HTR-8/SVneo (cell line): ENCODE measurements at places on chromosomes 2 and 18.

GRCh38 chr2:69641471-69641870 lies 2.1 kb downstream of the AAK1 start:
- DNase-seq, result no peak

DNA sequence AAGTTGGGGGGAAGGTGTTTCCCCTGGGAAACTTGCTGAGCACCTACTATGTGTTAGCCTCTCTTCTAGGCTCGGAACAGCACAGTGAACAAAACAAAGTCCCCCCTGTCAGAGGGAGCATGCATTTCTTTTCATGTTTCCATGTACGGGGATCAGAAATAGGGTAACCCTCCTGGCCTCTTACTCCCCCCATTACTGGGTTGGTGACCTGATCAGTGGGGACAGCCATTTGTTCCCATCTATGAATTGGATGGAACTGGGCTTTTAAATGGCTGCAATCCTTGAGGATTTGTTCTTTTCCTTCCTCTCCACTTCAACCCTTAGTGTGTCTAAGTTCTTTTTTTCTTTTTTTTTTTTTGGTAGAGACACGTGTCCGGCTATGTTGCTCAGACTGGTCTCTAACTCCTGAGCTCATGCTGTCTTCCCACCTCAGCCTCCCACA lies 13.7 kb downstream of the NCL start:
- no peak for DNase-seq

GRCh38 chr2:42249284-42249683 lies 80.1 kb downstream of the EML4 start:
- DNase-seq, result no peak

DNA sequence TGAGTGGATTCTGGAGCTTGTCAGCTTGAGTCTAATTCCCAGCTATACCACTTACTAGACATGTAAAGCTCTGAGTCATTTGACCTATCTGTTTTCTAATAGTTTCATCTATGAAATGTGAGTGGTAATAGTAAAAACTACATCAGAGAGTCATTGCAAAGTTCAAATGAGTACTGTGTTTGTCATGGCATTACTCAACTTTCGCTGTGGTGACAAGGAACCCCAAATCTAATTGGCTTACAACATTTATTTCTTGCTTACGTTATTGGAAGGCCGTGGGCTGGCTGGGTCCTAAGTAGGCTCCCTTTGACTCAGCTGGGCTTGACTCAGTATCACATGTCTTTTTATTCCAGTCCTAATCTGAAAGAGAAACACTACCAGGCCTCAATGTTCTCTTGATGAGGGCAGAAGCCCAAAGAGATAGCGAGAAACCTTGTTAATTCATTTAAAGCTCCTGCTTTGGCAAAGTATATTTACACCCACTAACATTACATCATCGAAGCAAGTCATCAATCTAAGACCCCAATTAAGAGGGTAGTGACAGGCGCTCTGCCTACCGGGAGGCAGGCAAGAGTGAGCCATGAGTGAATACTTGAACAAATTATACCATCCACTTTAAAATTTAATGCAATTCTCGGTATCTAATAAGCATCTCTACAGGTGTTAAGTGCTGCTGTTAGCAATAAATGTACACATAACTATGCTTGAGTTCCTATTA lies 431.8 kb upstream of the SPHKAP start:
- peak; percentile 19 for DNase-seq

DNA sequence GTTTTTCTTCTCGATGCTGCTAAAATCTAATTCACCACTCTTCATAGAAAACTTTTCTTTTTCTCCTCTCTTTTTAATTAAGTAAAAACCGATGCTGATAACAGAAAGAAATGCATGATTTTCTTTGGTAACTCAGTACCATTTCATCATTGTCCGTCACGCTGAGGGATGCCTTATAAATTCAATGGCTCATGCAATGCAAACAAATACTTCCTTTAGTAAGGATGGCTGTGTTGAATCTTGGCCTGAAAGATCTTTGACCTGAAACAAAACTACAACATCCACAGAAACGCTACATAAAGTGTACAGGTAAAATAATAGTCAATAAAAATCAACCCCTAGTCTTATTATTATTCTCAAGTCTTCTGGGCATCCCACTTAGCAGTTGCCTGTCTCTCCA lies 261.4 kb downstream of the SLC8A1 start:
- no peak for DNase-seq

DNA sequence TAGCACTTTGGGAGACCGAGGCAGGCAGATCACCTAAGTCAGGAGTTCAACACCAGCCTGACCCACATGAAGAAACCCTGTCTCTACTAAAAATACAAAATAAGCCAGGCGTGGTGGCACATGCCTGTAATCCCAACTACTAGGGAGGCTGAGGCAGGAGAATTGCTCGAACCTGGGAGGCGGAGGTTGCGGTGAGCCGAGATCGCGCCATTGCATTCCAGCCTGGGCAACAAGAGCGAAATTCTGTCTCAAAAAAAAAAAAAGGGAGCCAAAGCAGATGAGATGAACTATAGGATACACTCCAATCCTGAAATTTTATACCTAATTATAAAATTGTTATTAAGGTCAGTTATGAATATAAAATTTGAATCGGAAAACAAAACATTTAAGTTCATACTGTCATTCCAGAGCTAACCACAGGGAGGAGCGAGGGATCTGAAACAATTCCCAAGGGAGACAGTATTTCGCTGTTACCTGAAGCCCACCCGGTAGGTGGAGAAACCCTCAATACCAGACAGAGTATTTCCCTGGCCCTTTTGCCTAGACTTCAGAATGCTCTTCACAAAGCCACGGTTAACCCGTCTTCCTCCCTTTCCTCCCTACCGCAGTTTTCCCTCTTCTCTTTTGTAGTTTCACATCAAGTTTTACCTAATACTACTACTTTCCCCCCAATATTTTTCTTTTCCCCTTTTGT lies 1.4 kb downstream of the PPM1G start:
- peak; percentile 75 for DNase-seq

- DNase-seq, result no peak
Observed at GRCh38 chr2:105812180-105813044, 67.7 kb downstream of the NCK2 start.

DNA sequence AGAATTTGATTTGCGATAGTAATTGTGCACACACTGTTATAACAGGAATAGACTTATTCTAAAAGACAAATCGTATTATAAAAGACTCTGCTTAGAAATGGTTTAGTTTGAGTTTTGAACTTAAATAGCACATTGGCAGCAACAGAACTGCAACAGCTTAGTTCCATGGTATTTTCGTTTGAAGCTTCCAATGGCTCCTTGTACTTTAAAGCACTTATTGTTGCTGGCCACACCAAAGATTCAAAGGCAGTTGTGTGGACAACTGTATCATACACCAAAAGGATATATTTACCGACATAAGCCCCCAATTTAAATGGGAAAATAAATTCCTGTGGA lies 627 bp downstream of the WIPF1 start:
- DNase-seq, result no peak

GRCh38 chr2:100140582-100140981 lies 1.8 kb downstream of the AFF3 start:
- no peak for DNase-seq

DNA sequence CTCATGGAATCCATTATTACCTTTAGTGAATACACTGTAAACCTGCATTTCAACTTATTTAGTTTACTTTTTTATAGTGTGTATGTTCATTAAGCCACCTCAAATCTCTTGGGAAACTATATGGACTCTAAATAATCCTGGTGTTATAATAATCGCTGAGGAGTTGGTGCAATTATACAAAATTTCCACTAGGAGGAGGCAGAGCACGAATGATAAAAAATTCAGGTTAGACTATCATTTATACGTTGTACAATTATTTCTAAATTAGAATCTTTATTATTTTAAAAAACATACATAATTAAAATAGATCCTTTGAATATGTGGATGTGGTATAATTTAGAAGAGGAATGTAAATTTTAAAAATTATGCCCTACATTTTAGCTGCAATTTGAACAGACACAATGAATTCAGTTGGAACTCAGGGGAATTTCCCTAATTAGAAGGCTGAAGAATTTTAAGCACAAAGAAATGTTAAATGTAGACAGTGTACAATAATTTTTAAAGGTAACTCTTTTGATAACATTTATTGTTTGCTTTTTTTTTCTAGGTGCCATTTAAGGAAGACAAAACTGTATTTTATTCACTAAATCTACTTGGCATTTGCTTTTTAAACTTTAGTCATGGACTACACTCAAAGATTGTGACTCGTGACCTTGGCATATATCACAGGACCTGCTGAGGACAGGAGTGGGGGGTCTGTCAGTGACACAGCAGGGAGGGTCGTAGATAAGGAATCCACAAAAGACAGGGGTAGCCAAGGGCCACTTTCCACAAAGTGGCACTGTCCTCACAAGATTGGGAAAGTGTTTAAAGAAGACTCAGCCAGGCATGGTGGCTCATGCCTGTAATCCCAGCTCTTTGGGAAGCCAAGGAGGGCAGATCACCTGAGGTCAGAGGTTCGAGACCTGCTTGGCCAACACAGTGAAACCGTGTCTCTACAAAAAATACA lies 45.5 kb downstream of the RAB12 start:
- peak; percentile 42 for DNase-seq

DNA sequence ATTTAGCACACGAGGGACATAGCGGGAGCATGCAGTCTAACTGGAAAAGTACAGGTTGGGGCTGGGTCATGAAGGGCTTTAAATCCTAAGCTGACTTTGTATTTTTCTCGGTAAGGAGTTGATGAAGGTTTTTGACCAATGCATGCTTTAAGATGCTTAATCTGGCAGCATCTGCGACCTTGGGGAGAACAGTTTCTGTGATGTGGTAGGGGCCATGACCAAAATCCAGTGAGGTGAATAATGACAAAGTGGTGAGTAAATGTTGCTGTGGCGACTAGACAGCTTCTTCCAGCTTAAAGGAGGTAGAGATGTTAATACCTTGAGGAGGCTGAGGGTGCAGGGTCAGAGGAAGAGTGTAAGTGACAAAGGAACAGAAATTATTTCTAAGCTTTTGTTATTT lies 174.6 kb upstream of the ALPP start:
- DNase-seq, result no peak

DNA sequence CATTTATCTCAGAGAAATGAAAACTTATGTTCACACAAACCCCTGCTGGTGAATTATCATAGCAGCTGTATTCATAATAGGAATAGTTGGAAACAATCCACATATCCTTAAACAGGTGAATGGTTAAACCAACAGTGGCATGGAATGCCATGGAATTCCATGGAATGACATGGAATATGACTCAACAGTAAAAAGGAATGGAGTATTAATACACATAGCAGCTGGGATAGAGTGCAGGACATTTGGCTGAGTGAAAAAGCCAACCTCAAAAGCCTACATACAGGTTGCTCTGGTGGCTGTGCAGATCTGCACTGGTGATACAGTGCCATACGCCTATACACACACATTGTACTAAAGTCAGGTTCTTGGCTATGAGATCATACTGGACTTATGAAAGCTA lies 69.5 kb downstream of the FAM168B start:
- no peak for DNase-seq

- no peak for DNase-seq
Observed at GRCh38 chr2:26161926-26162325, 11.0 kb upstream of the GAREM2 start.

DNA sequence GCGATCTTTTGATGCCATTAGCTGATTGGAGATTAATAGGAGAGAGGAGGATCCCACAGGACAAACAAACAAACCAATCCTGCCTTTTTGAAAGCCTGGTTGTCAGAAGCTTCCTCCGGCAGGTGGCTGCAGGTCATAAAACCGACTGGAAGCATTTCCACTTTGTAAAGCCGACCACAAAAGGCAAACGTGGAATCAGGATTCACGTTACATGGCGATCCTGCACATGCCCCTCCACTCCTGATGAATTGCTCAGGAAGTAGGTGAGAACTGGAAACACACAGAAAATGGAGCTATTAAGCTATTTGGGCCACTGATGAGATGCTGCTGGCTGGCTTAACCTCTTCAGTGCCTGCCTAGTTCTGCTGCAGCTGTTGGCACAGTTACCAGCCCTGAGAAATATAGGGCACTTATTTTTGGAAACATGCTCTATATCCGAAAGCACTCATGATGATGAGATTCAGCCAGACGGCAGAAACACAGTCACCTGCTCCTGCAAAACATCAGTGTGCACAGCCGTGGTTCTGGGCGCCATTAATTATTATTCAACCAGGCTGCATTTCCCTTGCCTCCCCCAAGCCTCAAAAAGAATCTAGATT lies 110.3 kb upstream of the ST6GAL2 start:
- DNase-seq, result no peak

DNA sequence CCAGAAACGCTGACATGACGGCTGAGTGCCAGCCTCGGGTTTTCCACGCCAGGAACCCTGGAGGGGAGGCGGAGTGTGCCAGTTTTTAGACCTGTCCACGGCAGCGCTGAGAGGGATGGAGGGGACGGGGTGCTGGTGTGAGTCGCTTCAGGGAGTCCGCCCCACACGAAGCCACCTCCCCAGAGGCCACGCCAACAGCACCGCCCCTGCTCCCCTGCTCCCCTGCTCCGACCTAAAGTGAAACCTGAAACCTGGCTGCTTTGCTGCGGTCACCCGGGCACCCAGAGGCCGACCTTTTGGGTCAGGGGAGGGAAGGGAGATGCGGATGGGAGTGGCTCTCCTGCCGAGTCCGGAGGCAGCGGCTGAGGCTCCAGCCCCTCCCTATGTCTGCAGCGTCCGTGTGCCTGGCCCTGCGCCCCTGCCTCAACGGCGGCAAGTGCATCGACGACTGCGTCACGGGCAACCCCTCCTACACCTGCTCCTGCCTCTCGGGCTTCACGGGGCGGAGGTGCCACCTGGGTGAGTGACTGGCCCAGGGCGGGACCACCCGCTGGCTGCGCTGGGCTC lies 38.1 kb downstream of the SNED1 start:
- no peak for DNase-seq

DNA sequence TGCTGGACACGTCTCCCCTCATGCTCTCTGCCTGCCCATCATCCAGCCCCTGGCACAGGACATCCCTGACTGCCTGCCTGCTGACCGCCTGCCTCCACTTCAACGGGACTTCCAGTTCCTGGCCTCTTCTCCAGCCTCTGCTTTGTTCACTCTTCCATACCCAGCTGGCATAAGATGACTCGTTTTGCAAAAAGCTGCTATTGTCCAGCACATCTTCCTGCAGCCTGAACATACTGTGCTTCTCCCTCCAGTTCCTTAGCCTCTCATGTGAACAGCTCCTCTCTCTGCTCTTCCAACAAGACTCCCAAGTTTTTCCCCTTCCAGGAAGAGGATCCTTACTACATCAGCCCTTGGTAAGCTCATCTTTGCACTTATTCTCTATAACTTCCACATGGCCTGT lies 62.4 kb upstream of the SKOR2 start:
- DNase-seq, result no peak
